ENCODE measurements at places on chromosomes 7 and 10. TPM values are rescaled to one million over a fixed set of nuclear protein-coding genes. Genes with fewer than 3 reads are reported as not detected.

MXI1 gene
- total RNA-seq = 267 TPM

ZNF804B gene
- total RNA-seq = not detected

ADARB2 gene
- total RNA-seq = 5.4 TPM

ITIH5 gene
- total RNA-seq = 96.0 TPM

LRCH4 gene
- 52.5 TPM for total RNA-seq

TMEM178B gene
- total RNA-seq = 0.62 TPM

PKD1L1 gene
- total RNA-seq = 0.27 TPM

GAD2 gene
- total RNA-seq = not detected

CAMK1D gene
- total RNA-seq = 11.6 TPM

IFIT3 gene
- 8.1 TPM for total RNA-seq

ADAM22 gene
- total RNA-seq = 2.0 TPM

DBNL gene
- total RNA-seq = 92.2 TPM

GBX1 gene
- total RNA-seq = not detected
